ENCODE measurements at places on chromosomes 5 and 9.

DNA sequence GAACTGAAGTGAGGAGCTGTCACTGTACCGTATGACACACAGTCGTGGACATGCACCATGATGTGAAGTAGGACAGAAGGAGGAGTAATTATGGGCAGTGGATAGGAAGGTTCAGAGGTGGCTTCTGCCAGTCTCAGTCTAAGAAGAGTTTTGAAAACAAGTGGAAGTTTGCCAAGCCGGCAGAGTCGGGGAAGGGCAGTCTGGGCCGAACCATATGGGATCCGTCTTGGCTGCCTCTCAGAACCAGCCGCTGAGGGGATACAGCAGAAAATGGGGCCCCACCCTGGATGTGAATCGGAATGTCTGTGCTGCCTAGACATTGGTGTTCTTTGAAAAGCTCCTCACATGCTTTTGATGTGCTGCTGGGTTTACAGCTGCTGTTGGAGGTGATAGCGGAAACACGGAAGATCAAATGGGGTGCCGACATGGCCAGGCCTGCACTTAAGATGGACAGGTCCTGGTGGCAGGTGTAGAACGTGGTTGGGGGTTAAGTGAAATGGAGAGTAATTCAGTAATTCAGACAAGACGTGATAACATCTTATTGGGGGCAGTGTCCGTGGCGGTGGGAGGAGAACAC, 11.2 kb downstream of the SNX18 start:
- no peak for DNase-seq

DNA sequence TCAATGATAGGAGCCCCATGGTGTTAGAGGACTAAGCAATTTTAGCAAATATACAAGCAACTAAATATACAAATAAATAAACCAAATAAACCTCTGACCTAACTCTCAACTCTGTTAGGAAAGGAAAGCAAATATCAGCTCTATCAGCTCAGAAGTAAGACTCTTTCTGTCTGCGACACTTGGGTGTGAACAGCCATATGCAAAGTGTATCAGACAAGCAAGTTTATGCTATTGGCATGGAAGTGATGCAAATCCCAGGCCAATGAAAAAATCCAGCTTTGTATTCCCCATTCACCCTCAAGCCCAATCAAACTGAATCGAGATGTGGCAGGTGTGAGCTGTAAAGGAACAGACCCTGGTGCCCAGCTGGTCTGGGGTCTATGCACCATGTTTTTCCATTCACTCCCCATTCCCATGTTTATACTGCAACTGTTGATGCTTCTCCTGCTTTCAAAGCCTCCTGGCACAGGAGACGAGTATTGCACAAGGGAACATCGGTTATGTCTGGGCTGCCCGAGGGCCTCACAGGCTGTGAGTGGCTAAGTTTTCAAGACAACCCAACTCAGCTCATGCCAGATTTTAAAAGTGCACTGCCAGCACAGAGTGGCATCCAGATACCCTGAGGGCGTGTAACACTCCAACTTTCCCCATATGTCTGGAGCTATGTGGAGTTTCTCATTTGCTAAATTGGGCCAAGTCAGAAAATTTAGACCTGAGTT, 73.1 kb downstream of the FEM1C start:
- no peak for DNase-seq

DNA sequence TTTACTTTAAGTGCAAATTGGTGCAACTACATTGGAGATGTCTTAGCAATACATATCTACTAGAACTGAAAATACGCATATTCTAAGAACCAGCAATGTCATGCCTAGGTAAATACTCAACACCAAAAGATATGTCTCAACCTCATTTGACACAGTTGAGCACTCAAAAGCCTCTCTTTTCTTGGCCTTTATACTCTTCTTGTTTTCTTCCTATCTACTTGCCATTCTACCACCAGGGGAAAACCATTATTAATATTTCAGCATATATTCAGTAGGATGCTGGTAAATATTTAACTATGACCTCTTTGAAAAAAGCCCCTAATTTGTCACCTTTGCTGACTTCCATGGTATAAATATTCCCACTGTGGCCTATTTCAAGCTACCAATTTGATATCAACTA, 443.8 kb downstream of the LRRC70 start:
- no peak for DNase-seq

GRCh38 chr9:27487128-27487640, 36.9 kb upstream of the IFNK start:
- DNase-seq, result no peak

All from OCI-M1 (cell line).